Smooth muscle cell of the pulmonary artery (primary cell): ENCODE measurements at places on chromosomes 12 and 14. TPM values are rescaled to one million over a fixed set of nuclear protein-coding genes. Genes with fewer than 3 reads are reported as not detected.

Gene SERPINA5
- 0.03 and 0.33 TPM in 2 replicates for total RNA-seq

Gene LTB4R2
- total RNA-seq = 3.0 and 4.8 TPM in 2 replicates

Gene ADAM21
- total RNA-seq = 0.86 and 1.4 TPM in 2 replicates

Gene PCED1B
- total RNA-seq = 0.46 and 1.4 TPM in 2 replicates

Gene TPH2
- total RNA-seq = not detected in 2 replicates

Gene TDP1
- total RNA-seq = 10.9 and 15.1 TPM in 2 replicates

Gene IRAK3
- total RNA-seq = 7.9 and 9.0 TPM in 2 replicates

Gene ENDOU
- total RNA-seq = 0.40 and 0.52 TPM in 2 replicates

Gene OTOGL
- total RNA-seq = 0.07 and 0.39 TPM in 2 replicates

Gene LIN52
- 7.0 and 10.2 TPM in 2 replicates for total RNA-seq

Gene MMP17
- 2.6 and 7.8 TPM in 2 replicates for total RNA-seq

Gene SERPINA12
- not detected in 2 replicates for total RNA-seq

Gene FAM90A1
- 0.13 TPM in 1 of 2 replicates, not detected in the other for total RNA-seq

Gene IL26
- 0.13 and 2.0 TPM in 2 replicates for total RNA-seq

Gene CYP46A1
- 0.33 and 0.43 TPM in 2 replicates for total RNA-seq

Gene IL23A
- total RNA-seq = not detected in 2 replicates

Gene SLC38A4
- total RNA-seq = 0.39 and 0.56 TPM in 2 replicates

Gene C12orf75
- 67.9 and 70.2 TPM in 2 replicates for total RNA-seq

Gene LRIG3
- total RNA-seq = 24.5 and 29.3 TPM in 2 replicates

Gene SLC39A5
- total RNA-seq = 0.20 and 0.40 TPM in 2 replicates

Gene SYNJ2BP
- total RNA-seq = 20.6 and 29.1 TPM in 2 replicates
